Stimulated activated CD8-positive, alpha-beta memory T cell treated with anti-CD3 and anti-CD28 coated beads, Interleukin-4, amount 100 ng/mL, for 1 hour (primary cell): ENCODE measurements at places on chromosomes 3 and 15.

GRCh38 chr3:35492841-35493240 lies 146.5 kb upstream of the ARPP21 start:
- no peak for DNase-seq

GRCh38 chr15:39400821-39401550 lies 179.9 kb upstream of the THBS1 start:
- no peak for DNase-seq

- no peak for DNase-seq
These were observed 636 bp upstream of the EIF1B start for GRCh38 chr3:40308725-40309417.

GRCh38 chr3:141457624-141458236 lies 29.1 kb upstream of the RASA2 start:
- DNase-seq = no peak

- DNase-seq = no peak
These were observed 409.0 kb downstream of the VPS13C start for GRCh38 chr15:61651267-61651666.

- no peak for DNase-seq
These were observed 106.5 kb downstream of the IQCH start for GRCh38 chr15:67361100-67361499.

GRCh38 chr15:45385590-45385989 lies 7.2 kb upstream of the GATM start:
- no peak for DNase-seq

GRCh38 chr15:74311734-74312444 lies 55.6 kb downstream of the CYP11A1 start:
- DNase-seq = no peak

DNA sequence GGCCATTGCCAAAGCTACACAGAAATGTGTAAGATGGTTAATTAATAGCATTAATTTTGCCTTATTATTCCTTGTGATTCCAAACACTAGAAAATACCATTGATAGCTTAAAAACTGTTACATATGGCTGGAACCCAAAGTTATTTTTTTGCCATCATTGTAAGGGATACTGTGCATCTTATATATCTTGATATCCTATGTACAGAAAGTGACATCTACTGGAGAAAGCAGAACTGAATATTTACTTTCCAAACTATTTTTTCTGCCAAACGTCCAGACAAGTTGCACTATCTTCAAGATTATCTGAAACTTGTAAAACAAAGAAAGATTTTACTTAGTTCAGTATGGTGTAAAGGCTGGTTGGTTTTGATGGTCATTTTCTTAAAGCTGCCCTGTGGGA lies 33.3 kb upstream of the MEIS2 start:
- DNase-seq = no peak

DNA sequence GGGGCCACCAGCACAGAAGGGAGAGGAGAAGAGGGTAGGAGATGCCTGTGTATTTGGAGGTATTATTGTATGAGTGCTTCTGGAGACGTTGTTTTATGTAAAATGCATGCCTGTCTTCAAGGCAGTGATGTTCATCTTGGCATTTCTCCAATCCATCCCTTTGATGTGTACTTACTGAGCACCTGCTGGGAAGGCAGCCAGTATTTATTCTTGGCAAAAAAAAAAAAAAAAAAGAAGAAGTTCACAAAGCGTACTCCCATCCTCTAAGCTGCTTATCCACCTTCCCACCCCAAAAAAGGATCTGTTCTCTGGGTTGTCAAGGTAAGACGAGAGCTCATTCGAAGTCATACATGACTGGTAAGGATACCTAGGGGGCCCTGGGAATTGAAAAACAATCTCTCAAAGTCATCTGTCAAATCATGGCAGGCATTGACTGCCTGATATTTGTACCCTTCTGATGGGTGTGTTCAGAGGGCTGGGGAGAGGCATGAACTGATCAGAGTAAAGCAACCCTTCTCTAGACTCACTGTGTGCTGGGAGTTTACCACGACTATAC lies 30.0 kb upstream of the SLC6A1 start:
- DNase-seq = no peak

- DNase-seq = no peak
These were observed 22.2 kb upstream of the FGD5 start for GRCh38 chr3:14796403-14797077.

DNA sequence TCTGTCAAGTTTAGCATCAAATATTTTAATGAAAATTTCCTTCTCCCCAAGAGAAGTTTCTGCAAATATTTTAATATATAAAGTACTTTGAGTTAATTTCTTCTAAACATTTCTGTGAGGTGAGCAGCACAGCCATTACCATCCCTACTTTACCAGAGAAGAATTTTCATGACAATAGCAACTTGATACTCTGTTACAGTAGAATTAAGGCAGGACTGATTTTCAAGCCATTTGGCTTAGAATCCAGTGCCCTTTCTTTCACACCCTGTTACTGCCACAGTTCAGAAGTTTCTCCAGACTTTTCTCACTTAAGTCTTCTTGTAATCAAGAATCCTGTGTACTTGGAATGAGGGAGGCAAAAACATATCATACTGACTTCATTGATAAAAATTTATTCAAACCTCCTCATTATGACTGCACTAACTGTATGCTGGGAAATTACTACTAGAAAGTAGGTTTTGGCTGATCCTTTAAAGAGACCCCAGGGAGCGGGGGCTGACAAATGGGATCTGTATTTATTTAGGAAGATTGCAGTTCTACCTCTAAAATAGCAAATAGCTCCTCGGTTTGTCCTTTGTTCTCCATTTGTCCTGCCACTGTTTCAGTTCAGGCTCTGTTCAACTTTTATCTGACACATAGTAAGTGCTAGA lies 557.0 kb upstream of the SGO1 start:
- DNase-seq = no peak

GRCh38 chr3:8538223-8538622 lies 36.6 kb downstream of the LMCD1 start:
- DNase-seq = no peak

GRCh38 chr15:63803106-63803886 lies 30.5 kb downstream of the HERC1 start:
- no peak for DNase-seq

DNA sequence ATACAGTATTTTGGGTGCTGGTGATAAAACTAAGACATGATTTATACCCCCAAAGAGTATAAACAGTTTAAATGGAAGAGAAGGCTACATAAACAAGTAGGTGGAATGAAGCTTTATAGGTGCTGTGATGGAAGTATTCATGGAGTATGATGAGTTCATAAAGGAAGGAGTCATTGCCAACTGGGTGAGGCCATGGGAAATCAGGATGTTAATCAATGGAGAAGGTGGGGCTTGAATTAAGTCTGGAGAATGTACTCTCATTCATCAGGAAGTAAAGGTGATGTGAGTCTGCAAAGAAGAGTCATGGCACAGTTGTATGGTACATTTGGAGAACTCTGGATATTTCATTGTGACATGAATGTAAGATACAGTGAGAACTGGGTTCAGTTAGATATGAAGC lies 147.5 kb upstream of the MME start:
- no peak for DNase-seq

- no peak for DNase-seq
These were observed 8.4 kb downstream of the MED12L start for GRCh38 chr3:151093905-151094304.

DNA sequence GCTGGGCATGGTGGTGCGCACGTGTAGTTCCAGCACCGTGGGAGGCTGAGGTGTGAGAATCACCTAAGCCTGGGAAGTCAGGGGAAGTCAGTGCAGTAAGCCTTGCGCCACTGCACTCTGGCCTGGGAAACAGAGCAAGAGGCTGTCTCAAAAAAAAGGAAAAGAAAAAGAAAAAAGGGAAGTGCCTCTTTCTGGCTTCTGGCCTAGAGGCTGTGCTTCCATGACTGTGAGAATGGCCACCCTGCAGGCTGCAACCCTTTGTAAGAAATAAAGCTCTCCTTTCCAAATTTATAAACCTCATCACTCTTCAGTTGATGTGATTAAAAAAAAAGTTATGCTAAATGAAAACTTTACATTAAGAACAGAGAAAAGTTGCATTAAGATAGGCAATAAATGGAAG lies 774.3 kb downstream of the TUSC7 start:
- no peak for DNase-seq

GRCh38 chr3:196688349-196688748 lies 23.7 kb downstream of the CEP19 start:
- DNase-seq = no peak

- no peak for DNase-seq
These were observed 28.5 kb upstream of the RAF1 start for GRCh38 chr3:12692444-12692843.

DNA sequence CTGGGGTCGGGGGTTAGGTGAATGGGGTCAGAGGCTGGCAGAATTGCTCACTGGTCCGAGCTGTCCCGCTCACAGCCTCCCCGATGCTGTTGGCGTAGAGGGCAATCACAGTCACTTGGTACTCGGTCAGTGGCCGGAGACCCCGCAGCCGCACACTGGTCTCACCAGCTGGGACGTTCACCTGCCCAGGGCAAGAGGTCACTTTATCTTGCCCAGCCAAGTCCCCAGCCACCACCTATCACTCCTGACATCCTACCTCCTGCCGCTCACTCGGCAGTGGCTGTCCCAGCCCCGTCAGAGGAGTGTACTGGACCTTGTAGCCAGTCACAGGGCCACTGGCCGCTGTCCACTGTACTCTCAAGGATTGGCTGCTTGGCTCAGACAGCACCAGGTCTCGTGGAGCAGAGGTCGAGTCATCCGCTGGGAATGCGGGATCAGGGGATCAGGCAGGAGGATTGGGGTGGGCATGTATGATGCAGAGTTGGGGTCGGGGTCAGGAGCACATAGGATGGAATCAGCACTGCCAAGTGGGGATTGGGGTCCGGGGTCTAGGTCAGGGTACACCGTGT lies 2.5 kb downstream of the COL7A1 start:
- no peak for DNase-seq

- DNase-seq = no peak
These were observed 19.7 kb upstream of the PTPRG start for GRCh38 chr3:61541694-61542093.

GRCh38 chr3:68985146-68985790 lies 28.2 kb downstream of the EOGT start:
- DNase-seq = no peak

DNA sequence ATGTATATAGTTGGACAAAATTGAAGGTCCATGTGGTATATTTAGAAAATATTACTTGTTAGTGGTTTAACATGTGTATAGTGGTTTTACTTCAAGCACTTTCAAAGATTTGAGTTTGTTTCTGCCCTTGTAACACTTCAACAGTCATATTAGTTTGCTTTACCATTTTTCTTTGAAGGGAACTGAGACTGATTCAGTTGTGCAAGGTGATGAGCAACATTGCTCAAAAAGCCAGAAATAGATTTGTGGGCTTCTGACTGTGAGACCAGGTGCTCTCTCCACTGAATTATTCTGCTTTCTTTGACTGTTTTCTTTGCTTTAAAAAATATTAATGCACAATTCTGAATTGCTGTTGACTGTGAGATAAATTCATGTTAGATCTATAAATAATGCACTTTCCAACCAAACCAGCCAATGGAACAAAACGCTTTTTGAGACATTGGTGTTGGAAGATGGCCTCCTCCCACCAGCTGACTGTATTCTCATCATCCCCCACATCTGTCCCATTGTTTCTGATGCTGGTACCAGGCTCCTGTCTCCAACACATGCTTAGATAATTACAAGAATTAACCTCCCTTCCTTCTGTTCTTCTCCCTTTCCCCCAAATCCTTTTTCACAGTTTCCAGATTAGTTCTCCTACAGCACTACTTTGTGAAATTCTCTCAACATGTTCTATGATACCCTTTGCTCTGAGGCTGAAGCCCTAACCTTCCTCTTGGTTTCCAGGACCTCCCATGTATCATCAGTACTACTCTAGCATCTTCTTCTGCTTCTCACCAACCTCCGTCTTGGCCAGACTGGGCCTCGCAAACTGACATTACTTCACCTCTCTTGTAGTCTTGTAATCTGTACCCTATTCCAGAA lies 27.9 kb downstream of the PLCL2 start:
- no peak for DNase-seq

GRCh38 chr3:99774467-99774866 lies 43.2 kb upstream of the CMSS1 start:
- DNase-seq = no peak

GRCh38 chr15:85515212-85515611 lies 134.8 kb downstream of the AKAP13 start:
- no peak for DNase-seq

GRCh38 chr3:177449360-177450006 lies 252.2 kb upstream of the TBL1XR1 start:
- DNase-seq = no peak

DNA sequence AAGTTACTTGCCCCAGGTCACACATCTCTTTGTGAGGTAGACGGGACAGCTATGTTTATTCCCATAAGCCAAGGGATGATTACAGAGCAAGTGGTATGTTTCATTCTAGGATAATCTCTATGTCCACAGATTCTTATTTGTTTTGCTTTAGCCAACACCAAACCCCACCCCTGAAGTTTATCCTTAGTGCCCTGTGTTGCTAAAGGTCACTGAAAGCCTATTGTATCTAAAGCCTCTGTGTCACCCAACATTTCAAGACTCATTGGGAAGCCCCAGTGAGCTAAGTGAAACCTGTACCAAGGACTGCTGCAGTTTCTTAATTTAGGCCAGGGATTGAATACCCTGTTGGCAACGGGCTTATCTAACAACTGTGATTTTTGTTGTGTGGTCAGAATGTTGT lies 135.6 kb downstream of the ADAMTS9 start:
- DNase-seq = no peak

DNA sequence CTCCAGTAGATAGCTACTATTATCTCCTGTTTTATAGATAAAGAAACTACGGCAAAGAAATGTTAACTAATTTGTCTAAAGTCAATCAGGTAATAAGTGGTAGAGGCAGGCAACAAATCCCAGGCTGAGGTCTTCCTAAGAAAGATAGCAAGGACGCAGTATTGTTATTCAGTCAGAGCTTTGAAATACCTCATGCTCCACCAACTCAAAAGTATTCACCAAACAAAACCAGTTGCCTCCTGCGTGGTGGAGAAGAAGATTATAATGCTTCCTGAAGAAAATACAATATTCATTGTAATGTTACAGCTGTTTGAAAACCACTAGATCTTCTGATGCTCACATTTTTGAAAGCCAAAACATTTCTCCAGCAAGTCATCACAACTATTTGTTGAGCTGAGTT lies 138.2 kb upstream of the CNTN4 start:
- no peak for DNase-seq

DNA sequence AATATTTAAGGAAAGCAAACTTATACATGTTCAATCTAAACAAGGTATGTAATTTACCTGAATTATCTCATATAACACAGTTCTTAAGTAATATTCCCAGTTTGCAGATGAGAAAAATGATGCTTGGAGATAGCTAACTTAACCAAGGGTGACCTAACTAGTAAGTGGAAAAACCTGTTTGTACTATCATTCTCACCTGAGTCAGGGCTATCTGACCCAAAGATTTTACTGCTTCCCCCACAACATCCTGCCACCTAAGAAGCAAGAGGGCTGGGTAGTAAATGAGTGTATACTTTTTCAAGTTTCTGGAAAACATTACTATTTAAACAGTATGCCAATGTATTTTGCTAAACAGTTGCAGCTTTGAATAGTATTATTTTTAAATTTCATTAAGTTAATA lies 10.6 kb downstream of the TP63 start:
- DNase-seq = no peak

DNA sequence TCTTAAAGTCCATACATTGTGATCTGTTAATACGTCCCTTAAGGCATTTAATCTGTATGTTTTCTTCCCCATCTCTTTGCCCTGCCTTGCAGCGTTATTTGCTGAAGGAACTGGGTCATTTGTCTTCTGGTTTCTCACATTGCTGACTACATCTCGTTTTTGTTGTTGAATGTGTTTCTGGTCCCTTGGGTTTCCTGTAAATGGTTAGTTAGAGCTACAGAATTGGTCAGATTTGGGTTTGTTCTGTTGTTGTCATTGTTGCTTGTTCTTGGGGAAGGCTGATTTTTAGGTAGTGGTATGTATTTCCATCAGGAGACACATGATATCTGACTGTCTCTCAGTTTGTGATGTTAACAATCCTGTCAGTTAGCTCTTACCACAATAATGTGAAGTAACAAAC lies 27.0 kb upstream of the ITPKA start:
- no peak for DNase-seq
